ENCODE measurements at places on chromosomes 11 and 22.

DNA sequence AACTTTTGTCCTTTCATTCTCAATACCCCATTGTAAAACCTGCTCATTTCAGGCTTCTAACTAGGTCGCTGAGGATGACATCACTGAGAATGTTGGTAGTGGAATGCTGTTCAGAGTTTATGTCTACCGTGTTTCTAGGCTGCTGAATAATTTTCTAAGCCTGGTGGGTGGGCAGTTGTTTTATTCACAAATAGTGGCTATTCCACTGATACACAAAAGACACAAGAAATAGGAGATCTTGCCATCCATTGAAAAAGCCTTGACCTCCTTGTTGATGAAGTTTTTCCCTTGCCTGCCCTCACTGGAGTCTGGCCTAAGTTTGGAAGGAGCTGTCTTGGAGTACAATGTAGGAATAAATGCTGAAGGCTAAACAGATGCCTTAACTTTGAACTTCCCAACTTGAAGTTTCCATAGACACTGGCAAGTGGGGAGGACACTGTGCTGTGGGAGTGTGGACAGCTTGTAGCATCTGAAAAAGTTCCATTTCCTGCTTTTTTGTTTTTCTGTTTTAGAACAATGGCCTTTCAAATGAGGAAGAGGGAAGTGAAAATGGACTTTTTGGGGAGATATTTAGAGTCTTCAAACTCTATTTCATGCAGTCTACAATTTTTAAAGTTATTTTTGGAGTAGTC, 59.2 kb downstream of the TRIM44 start:
- DNase-seq = no peak

GRCh38 chr22:32917577-32918354, 116.3 kb downstream of the TIMP3 start:
- no peak for DNase-seq

GRCh38 chr22:19760058-19760950, at the start of gene TBX1:
Gene TBX1 (plus strand): TSS chr22:19760778. CDS start chr22:19760844, 66 bp downstream.
- no peak for DNase-seq

DNA sequence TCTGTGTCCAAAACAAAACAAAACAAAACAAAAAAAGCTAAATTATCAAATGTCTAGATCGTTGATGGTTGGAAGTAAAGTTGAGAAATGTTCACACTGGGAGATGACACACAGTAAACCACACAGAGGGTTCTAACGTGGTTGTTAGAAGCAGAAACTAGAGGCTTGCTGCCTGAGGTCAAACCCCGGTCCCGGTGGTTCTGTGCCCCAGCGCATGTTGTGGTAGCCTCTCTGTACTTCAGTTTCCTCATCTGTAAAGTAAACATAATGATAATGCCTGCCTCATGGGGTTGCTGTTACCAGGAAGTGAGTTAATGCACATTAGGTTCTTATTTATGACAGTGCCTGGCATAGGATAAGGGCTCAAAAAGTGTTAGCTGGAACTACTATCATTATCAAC, 33.4 kb downstream of the PPARA start:
- no peak for DNase-seq

- no peak for DNase-seq
Observed at GRCh38 chr22:22929381-22930221, 42.0 kb downstream of the IGLL5 start.

- DNase-seq = no peak
Observed at GRCh38 chr11:38988908-38989307, 2390.9 kb upstream of the RAG2 start.

GRCh38 chr22:17924735-17925364, 99.5 kb downstream of the MICAL3 start:
- no peak for DNase-seq

DNA sequence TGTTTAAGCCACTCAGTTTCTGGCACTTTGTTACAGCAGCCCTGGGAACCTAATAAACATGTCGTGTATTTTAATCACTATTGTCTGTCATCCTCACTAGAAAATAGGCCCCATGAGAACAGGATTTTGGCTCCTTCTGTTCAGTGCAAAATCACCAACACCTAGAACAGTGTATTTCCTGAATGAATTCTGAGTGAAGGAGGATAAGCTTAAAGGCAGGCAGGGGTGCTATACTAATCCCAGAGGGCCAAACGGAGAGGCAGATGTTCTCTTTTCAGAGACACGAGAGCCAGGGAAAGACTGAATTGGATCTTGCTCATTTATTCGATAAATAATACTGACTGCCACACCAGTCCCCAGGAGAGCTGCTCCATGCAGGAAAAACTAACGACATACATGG, 10.4 kb downstream of the SMCO4 start:
- DNase-seq = no peak
